ENCODE measurements at places on chromosomes 13 and 19. TPM values are rescaled to one million over a fixed set of nuclear protein-coding genes. Genes with fewer than 3 reads are reported as not detected.

DNA sequence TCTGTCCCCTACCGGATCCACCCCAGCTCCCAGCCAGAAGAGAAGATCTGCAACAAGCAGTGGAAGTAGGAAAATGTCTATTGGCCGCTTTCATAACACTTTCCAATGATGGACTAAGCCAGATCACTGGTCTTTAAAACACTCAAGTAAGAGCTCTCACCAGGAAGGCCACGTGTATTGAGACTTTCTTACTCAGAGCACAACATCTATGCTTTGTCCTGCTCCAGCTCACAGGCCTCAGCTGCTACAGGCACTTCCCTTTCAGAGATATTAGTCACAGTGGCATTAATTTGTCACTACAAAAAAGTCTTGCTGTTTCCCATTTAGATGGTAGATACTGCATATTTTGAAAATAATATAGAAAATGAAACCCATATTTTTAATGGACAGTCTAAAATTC is 164.2 kb downstream of the ABCC4 start:
- no peak for DNase-seq

DNA sequence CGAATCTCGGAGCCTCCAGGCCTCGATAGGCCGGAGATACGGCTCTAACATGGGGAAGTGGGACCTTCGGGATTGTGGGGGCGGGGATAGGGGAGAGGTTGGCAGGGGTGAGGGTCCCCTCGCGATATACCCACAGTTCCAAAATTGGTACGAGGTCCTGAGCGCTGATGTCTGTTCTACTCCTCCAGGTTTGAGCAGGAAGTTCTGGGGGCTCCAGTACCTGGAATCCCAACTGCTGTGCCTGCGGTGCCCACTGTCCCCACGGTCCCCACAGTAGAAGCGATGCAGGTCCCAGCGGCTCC is 447 bp downstream of the RBM42 start:
- no peak for DNase-seq

DNA sequence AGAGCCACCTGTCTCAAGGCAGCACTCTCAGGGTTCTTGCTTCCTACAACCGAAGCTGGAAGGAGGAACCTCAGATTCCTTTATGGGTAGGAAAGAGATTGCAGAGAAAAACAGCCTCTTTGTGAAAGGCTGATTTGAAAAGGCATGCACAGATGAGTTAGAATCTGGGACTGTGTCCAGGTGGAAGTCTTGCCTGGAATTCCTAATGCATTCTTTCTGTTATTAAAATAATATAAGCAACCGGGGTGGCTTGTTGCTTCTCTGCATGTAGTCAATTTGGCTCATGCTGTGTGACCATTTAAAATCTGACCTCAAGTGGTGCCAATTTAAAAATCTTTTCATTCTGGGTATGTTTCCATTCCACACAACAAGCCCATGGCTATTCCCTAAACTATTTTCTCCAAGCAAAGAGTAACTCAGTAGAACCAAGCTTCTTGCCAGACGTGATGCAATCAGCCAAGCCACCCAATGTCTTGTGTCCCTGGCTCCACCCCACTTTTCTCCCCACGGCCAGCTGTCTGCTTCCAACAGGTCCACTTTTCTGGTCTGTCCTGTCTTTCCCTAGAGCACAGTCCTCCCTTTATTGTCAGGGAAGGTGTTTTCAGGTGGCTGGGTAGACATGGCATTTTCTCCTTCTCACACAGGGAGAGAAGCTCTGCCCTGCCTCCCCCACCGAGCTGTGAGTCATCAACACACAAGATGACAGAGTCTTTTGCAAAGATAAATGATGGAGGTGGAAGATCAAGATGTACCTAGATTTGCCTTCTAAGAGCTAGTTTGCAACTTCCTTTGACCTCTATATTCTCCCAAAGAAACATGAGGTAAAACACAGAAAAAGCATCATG is 394.3 kb downstream of the FOXO1 start:
- no peak for DNase-seq

The CEACAM16 gene
- total RNA-seq, result 0.24 TPM

The PLIN3 gene
- 11.2 TPM for total RNA-seq

The FXYD1 gene
- 6.8 TPM for total RNA-seq

The TRPM4 gene
- 12.3 TPM for total RNA-seq

The ELAVL3 gene
- total RNA-seq, result not detected
